Smooth muscle cell of bladder (primary cell): ENCODE measurements at places on chromosomes 1 and 21. TPM values are rescaled to one million over a fixed set of nuclear protein-coding genes. Genes with fewer than 3 reads are reported as not detected.

The GNG4 gene
- 3.2 and 3.7 TPM in 2 replicates for total RNA-seq

The OPTC gene
- total RNA-seq, result not detected in 2 replicates

The RPS6KC1 gene
- total RNA-seq, result 27.3 and 28.8 TPM in 2 replicates

The CD5L gene
- not detected in 2 replicates for total RNA-seq

The ITLN1 gene
- total RNA-seq, result not detected in 2 replicates
